Stimulated activated CD4-positive, alpha-beta T cell treated with anti-CD3 and anti-CD28 coated beads, Interleukin-1b, Interleukin-23, amount 100 ng/mL, for 48 hours (primary cell): ENCODE measurements at places on chromosomes 7 and 10.

GRCh38 chr10:70358446-70358845 is 24.0 kb downstream of the LRRC20 start:
- DNase-seq, result no peak

DNA sequence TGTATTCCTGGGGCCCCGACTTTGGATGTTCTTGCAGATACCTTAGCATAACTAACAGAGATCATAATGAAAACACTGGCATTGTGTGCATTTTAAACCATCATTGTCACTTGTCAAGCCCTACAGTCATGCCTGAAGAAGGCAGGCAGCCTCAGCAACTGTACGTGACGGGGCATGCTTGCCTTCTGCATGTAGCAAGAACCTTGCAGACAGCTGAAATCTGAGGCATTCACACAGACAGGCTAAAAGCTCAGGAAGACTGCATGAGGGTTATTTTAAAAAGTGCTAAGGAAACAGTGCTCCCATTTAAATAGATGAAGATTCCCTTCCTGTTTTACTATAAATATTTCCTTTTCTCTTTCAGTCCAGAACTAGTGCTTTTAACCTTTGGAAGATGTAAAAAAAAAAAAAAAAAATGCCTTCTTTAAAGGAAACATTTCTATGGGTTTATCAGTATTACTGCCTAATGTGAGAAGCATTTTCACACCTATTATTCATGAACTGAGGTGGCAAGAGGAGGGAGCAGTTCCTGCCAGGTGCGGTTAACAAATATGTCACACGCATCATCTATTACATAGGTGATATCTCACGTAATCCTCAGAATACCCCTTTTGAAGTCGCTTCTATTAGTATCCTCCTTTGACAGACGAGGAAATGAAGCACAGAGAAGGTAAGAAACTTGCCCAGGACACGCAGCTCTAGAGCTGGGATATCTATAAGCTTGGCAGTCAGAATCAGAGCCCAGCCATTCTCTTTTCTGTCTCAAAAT is 88.1 kb downstream of the PRKCQ start:
- no peak for DNase-seq

- no peak for DNase-seq
Measured at GRCh38 chr7:5481241-5482019, 57.8 kb upstream of the TNRC18 start.

DNA sequence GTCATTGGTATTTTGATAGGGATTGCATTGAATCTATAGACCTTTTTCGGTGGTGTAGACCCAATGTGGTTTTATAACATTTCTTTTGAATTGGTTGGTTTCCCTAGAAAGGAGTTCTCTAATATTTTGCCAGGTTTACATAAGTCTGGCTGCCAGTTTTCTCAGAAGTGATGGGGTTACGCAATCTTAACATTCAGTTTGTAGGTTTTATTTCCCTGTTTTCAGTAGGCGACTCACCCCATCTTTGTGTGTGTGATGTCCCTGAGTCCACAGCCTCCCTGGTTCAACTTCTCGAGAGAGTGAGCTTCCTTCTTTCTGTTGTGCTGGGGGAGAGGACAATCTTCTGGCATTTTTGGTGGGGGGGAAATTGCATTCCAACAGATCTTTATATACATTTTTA is 9.6 kb upstream of the KIF5B start:
- DNase-seq, result no peak

- no peak for DNase-seq
Measured at GRCh38 chr10:27158421-27158820, 3.3 kb downstream of the MASTL start.

- peak; percentile 68 for DNase-seq
Measured at GRCh38 chr10:124650820-124651401, 93.3 kb downstream of the FAM53B start.

DNA sequence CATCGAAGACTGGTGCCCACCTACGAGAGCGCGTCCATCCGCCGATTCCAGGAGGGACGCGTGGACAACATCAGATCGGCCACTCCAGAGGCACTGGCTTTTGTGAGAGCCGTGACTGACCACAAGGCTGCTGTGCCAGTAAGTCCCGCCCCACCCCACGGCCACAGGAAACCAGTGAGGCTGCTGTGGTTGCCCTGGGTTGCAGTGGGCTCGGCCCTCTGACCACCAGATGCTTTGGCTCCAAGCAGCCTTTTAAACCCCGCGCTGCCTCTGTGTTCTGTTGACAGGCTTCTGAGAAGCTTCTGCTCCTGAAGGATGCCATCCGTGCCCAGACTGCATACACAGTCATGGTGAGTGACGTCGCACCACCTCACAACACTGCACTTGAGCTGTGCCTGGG is 24.4 kb upstream of the C10orf53 start:
- no peak for DNase-seq

DNA sequence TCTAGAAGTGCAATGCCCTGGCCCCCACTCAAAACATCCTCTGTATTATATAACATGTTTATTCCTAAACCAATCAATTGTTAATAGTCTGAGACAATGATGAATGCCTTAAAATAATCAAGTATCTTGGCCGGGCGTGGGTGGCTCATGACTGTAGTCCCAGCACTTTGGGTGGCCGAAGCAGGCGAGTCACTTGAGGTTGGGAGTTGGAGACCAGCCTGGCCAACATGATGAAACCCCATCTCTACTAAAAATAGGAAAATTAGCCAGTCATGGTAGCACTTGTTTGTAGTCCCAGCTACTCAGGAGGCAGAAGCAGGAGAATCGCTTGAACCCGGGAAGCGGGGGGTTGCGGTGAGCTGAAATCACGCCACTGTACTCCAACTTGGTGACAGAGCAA is 29.4 kb upstream of the CACNA2D1 start:
- no peak for DNase-seq

- no peak for DNase-seq
Measured at GRCh38 chr10:109928475-109928891, 5.2 kb upstream of the XPNPEP1 start.

DNA sequence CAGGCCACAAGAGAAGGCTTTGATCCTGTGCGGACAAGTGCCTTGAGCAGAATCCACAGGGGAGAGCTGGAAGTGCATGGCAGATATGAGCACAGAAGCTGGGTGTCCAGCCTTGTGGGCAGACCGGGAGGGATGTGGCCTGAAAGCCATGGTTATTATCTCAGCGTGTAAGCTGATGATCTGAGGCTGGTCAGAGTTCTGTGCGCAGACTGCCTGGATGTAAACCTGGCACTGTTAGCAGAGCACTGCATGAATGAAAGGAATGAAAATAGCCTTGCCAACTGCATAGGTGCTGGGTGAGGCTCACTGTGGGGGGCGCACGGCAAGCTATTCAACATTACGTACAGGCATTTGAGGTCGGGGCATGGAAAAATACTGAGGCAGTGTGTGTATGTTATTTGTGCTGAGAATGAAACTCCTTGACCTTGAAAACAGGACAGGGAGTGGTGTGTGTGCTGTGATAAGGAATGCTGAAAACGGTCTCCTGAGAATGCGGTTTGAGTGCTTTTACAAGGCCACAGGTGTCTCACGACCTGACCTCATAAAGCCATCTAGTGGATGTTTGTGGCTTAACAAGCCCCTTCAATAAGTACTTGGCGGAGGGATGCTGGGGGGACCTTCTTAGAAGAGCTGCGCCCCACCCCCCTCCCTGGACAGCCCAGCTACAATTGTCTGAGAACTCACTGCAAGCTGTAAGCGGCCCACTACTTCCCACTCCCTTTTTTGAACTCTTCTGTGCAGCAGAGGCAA is 18.7 kb downstream of the AKR1C1 start:
- no peak for DNase-seq

GRCh38 chr7:103887050-103887449 is 102.4 kb downstream of the RELN start:
- no peak for DNase-seq
